HEK293T (cell line): ENCODE measurements at places on chromosomes 11 and 22.

GRCh38 chr11:57699813-57700212 lies 12.2 kb downstream of the MED19 start:
- DNase-seq = no peak

GRCh38 chr11:29616611-29617010 lies 400.2 kb downstream of the KCNA4 start:
- DNase-seq = no peak

DNA sequence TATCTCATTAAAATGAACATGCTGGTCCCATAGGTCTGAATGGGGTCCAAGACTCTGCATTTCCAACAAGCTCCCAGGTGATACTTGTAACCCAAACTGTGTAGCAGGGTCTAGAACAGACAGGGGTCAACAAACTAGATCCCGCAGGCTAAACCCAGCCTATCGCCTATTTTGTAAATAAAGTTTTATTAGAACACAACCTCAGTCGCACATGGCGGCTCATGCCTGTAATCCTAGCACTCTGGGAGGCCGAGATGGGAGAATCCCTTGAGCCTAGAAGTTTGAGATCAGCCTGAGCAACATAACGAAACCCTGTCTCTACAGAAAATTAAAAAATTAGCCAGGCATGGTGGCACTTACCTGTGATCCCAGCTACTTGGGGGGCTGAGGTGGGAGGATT lies 42.3 kb upstream of the HMGXB4 start:
- DNase-seq = no peak

DNA sequence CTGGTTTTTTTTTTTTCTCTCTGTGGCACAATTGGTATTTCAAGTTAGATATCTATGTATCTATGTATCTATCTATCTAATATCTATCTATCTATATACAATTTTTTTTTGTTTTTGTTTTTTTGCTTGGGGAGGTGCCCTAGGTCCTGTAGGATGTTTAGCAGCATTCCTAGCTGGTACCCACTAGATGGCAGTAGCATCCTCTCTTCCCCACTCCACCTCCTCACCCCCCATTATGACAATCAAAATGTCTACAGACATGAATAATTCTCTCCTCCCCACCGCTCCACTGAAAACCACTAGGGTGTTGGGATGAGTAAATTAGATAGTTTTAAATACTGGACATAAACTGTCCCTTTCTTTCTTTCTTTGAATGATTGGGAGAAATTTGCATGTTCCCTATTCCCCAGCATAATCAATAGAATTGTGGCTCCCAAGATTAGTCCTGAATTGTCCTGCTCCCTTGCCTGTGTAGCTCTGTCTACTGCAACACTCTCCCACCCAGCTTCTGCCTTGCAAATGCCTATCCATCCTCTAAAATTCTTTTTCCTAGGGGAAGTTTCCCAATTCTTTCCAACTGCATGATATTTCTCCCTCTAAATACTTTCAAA lies 1152.4 kb downstream of the LRRC4C start:
- peak; percentile 16 for DNase-seq
